Renal cortex interstitium (tissue), 15 donors: ENCODE measurements at places on chromosomes 3 and 15.

DNA sequence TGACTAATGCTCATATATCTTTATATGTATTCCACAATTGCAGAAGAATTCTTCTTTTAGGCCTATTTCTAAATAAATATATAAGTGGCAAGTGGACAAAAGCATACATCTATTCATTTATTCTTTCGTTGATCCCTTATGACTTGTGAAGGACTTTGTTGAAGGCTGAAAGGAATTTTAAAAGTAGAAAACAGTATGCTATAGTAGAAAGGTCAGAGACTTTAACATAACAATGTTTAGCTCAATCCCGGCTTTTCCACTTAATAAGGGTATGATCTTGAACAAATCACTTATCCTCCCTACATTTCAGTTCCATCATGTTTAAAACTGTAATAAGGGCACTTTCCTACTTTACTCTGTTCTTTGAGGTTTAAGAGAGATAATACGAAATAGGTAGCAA lies 672.9 kb downstream of the MECOM start:
- DNase-seq, result no peak

DNA sequence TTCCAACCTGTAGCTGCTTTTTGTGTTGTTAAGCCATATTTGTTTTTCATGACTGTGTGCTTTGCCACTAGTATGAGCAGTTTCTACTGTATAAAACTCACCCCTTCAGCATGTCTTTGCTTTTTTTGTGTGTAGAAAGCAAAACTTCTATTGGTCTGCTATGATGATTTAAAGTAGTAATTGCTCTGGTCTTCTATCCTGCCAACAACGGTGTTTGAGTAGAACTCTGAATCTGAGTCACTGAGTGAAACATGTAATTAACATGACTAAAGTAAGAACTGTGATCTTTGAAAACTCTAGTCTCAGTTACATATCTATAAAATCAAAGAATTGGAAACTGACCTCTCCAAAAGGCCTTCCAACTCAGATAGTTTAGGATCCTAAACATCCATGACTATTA lies 133.6 kb downstream of the TPRG1 start:
- DNase-seq, result no peak

- no peak for DNase-seq
These were observed 12.1 kb upstream of the TFG start for GRCh38 chr3:100697172-100697571.

DNA sequence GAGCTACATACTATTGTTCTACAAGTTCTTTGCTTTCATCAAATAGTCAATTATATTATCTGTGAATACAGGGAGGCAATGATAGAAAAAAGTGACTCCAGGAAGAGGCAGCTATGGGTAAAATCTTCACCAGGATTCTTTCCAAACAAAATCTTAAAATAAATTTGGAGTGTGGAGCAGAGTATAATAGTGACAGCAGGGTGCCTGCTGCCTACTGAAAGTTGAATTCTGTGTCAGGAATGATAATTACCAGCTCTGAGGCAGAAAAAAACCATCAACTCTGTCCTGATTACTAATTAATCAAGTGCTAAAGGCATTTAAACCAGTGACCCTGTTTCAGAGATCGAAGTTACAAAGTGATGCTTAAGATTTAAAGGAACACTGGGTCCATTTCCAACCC lies 148.0 kb downstream of the DIPK2A start:
- no peak for DNase-seq

DNA sequence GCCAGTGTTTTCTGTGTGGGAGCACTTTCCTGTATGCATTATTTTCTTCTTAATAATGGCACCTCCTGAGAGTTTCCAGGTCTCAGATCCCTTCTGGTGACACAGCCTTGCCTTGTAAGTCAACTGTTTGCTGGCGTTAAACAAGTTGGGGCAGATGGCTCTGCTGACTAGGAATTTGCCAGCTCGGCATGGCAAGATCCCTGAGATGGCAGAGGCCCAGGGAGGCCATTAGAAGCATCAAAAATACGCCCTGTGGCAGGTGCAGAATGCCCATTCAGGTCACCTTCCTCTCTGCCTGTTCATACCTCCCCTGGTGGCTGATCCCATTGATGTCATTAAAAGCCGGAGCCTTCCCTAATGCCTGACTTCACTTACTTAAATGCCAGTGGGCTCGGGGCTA lies 320.9 kb upstream of the CTDSPL start:
- no peak for DNase-seq

- DNase-seq, result no peak
These were observed 41.4 kb downstream of the SSUH2 start for GRCh38 chr3:8603115-8603710.

DNA sequence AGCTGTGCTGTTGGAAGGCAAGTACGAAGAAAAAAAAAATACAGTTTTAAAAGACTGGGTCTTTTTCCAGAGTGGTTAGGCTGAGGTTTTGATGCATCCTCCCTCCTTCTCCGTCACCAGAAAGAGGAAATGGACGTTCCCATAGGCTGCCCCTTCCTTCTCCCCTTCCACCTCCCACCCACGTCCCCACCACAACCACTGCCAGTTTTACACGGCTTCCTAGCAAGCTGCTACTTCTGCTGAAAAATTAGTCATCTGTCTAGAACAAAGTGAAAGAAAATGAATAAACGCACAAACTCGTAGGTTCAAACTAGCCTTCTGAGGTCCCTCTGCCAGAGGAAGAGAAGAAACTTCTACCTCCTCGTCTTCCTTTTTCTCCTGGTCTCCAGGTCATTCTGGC lies 71.6 kb upstream of the RPL35A start:
- DNase-seq, result no peak

DNA sequence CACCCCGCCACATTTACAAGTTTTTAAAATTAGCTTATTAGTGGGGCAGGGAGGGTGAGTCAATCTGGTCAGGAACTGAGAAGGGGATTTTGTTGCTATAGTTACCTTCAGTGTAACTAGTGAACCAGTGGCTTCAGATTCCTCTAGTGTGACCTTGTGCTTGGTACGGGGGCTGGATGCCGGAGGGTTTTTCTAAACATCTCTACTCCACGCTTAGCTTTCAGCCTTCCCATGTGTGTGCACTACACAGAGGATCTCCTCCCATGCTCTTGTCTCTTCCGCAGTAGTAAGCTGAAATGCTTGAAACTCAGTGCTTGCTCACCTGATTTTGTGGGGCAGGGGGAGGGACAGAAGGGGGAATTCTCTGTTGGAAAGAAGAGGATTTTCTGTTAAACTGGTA lies 67.9 kb upstream of the AKAP13 start:
- DNase-seq, result no peak
